Hematopoietic multipotent progenitor cell treated with erythropoietin and hydrocortisone succinate and interleukin-3 and kit ligand, for 8 days (in vitro differentiated cells): ENCODE measurements at places on chromosomes 11 and 22.

DNA sequence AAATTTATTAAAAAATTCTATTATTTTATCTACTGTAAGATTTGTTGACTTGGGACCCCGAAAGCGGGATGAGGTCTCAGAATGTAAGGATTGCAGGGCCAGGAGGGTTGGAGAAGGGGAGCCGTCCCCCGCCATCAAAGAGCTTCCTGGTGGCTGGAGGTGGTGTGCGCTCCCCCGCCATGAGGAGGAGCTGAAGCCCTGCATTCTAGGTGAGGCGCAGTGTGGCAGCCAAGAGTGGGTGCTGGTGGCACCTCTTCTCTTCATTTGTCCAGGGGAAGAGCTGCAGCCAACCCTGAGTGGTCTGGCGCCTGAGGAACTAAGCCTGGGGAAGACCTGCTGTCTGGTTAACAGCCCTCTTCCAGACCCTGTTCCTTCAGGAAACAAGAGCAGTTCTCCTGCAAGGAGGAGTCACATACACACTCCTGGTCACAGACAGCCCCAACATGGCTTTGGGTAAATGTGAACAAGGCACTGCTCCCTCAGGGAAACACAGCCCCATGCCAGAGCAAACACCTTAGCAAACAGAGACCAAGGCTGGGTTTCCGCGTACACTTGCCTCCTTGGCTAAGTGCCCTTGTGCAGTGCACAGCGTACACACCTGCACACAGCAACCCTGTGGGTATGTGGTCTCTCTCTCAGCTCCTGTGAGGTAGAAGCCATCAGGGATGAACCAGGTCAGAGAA lies 17.3 kb downstream of the RTN4RL2 start:
- no peak for DNase-seq

DNA sequence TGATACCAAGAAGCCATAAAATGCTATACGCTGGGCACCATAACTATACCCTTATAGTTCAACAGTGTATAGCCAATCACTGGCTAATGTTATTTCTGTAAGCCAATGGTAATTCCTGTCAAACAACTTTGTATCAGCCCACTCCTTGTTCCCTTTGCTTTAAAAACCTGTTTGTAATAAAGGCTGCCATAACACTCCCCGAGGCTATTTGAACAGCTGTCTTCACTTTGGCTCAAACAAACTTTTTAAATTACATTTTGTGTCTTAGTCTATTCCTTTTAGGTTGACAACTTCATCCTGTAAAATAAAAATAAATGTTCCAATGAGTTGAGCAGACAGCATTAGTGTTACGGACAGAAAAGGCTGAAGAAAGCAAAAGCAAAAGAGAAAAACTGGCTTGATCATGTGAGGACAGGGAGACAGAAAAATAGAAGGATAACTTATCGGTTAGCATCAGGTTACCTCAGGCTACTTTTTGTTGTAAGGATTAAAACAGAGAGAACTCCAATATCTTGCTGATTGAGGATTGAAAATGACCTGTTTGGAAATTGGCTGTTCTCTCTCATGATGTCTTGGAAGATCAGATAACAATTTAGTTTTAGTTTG lies 95.0 kb downstream of the AASDHPPT start:
- DNase-seq, result no peak

GRCh38 chr11:129314371-129314770 lies 61.3 kb upstream of the BARX2 start:
- DNase-seq, result no peak

GRCh38 chr11:32722255-32722654 lies 72.2 kb downstream of the CCDC73 start:
- no peak for DNase-seq

- DNase-seq, result no peak
Observed at GRCh38 chr11:71305041-71305440, 52.7 kb upstream of the SHANK2 start.

DNA sequence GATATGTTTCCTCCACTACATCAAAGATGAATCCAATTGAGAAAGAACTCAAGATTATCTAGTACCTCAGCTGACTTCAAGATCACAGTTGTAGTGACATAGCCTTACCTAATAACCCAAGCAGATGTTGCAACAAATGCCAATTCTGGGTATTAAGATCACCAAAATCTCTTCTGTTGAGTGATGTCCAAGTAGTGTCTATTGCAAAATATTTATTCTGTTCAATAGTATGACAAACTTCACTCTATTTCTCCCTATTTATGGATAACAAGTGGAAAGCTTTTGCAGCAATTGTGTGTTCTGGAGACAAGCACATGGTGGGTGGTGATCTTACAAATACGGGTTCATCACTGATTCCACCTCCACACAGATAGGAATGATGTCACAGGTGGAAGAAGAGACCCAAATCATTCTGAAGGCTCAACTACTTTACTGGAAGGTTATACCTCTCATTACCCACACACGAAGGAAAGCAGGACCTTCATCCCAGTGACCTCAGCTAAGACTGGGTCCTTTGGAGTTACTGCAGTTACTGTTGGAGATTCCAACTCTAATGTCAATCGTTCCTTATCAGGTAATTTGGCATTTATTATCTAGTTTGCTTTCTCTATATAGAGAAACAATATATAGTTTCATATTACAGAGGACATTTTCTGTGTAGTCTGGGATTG lies 72.0 kb downstream of the CD44 start:
- no peak for DNase-seq

- DNase-seq, result peak; percentile 54
Observed at GRCh38 chr22:23243006-23243573, 62.8 kb downstream of the BCR start.

- DNase-seq, result no peak
Observed at GRCh38 chr11:10930972-10931760, 73.3 kb upstream of the ZBED5 start.

DNA sequence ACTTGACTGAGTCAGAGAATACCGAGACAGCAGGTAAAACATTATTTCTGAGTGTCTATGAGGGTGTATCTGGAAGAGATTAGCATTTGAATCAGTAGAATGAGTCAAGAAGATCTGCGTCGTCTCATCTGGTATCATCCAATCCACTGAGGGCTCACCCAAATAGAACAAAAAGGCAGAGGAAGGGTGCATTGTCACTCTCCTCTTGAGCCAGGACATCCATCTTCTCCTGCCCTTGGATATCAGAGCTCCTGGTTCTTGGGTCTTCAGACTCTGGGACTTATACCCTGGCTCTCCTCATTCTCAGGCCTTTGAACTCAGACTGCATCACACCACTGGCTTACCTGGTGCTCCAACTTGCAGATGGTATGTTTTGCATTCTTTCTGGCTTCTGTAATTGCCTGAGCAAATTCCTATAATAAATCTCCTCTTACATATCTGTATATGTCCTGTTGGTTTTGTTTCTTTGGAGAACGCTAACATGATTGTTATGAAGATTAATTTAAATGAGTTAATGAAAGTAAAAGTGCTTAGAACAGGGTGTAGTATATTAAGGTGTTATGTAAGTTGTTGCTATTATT lies 49.3 kb downstream of the ME3 start:
- DNase-seq, result no peak

DNA sequence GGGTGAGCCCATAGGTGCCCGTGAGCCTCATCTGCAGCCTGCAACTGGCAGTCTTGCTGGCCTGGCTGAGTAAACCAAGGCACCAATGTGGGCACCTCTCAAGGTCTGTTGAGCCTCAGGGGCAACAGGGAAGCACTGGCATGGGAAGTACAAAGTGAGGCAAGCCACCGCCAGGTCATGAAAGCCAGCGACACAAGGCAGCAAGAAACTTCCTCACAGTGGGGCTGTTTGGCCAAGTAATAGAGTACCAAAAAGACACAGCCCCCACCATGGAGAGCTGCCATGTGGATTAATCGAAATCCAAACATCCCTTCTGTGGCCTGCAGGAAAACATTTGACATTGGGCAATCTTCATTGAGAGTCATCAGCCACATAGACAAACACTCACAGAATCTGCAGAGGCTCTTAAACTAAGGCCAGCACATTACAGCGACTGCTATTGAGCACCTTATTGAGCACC lies 43.6 kb upstream of the FIBIN start:
- no peak for DNase-seq

DNA sequence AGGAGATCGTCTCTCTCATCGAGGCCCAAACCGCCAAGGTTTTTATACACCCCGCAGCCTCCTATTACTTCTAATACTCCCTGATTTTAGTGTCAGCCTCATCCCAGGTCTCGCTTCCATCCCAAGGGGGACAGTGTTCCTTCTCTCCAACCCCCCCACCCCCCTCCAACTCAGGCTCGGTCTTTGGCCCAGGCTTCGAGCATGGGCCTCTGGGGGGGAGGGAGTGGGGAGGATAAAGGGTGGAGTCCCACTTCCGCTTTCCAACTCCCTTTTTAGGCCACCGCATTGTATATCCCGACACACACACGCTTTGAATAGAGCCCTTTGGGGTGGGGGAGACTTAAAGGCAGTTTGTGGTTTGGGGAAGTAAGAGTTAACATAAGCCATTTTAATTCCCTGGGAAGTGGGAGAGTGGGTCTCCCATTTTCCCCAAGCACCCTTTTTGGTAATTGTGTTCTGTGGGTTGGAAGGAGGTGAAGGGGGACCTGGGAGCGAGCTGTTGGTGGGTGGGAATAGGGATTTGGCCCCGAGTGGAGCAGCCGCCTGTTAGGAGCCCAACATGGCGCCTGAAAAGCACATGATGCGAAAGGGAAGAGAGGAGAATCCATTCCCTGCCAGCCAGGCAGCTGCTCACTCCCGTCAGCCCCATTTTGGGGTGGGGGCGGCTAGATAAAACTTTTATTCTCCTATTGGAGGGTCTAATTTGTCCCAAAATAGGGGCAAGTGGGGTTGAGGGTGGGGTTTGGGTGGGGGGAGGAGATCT lies 844 bp downstream of the PCF11 start:
- peak; percentile 85 for DNase-seq

DNA sequence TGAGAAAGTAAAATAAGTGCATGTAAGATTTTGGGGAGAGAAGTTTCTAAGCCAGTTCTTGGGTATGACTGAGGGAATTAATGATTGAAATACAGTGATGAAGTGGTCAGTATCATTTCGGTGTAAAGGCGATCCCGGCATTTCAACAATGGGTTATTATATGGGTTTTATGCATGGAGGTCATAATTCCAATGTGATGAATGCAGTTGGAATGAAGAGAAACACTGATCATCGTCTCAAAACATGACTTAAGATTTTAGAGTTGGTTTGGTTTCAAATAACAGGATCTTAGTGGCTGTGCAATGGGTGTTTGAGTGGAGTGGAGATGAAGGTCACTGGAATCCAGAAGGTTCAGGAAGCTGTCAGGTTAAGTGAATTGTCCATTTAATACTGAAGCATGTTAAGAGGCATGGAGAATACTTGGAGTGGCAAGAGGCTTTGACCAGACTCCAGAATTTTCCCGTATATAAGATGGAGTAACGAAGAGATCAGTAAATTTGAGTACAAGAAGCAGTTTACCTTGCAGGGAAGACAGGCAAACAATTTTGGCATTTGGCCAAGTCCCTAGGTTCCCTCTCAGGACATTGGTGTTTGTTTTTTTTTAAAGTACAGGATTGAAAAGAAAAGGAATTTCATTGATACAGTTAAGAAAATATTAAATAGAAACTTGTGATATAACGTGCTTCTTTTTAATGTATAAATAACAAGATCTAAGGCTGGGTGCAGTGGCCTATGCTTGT lies 96.4 kb upstream of the BIRC3 start:
- DNase-seq, result no peak

DNA sequence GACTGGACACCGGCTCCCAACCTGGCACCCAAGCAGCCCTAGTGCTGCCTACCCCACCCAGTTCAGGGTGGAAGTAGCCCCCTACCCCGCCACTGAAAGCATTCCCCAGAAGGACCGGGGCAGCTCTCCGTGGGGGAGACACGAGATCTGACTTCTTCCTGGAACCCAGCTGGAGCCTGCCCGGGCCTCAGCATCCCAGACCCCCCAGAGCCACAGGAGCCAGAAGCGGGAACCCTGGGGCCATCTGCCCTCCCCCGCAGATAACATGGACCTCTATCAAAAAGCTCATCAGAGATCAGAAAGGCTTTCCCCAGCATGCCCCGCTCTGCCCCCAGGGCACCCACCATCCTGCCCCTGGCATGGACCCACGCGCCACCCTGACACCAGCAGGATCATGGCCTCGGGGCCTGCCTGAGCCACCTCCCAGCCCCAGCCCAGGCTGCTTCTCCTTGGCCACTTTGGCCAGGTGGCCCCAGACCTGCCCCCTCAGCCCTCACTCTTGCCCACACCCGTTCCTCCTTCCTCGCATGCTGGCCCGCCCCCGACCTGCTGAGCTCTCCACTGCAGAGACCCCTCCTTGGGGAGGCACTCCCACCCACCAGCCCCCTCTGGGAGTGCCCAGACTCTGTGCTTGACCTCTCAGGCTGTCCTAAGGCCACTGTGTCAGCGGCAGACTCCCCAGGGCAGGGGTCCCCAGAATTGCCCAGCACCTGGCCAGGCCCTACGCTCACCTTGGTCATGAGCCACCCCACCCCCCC lies 17.1 kb downstream of the WNT7B start:
- DNase-seq, result no peak

GRCh38 chr11:119421351-119421750 lies 1.6 kb downstream of the THY1 start:
- no peak for DNase-seq

DNA sequence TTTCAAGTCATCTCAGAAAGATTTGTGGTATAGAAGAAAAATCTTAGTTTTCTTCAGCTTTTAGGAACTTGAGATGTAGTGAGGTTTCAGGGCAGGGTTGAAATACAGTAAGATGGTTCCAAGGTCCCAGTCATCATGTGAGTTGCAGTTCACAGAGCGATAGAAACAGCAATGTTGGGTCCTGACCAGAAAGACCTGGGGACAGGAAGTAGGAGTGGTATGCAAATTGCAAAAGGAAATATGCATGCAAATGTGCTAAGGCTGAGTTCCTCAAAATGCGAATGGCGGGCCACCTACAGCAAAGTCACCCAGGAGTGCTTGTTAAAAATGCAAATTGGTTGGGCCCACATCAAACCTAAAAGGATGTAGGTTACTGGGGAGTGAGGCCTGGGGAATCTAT lies 1032.7 kb upstream of the TENM4 start:
- DNase-seq, result no peak

- DNase-seq, result no peak
Observed at GRCh38 chr11:16611926-16612565, 126.4 kb upstream of the C11orf58 start.
